Cortex of kidney (tissue), 1 donor: ENCODE measurements at places on chromosomes 11 and 22.

DNA sequence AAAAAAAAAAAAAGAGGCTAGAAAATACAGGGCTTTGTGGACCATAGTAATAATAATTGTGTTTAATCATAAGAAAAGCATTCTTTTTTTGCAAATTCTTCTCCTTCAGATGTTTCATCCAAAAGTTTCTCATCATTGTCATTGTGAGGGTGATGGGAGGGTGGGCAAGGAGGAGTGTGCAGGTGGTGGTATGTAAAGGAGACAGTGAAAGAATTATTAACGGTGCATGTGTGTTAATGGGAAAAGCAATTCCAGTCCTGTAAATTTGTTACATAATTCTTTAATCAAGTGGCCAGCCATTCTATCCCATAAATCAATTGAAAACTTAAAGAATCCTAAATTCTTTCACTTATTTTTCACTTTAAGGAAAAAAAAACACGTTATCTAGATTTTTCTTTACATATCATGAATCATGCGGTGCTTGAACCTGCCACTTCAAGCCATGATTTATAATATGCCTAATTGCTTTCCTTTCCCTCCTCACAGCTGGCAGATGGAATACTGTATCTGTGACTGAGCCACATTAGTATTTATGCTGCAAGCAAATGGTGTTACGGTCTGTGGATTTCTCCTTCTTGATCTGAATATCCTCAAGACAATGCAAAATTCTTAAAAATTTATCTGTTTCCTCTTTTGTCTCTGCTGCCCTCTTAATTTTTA, 318.5 kb downstream of the JRKL start:
- DNase-seq, result no peak

- DNase-seq, result no peak
These were observed 104.7 kb upstream of the BID start for GRCh38 chr22:17878941-17879340.

- no peak for DNase-seq
These were observed 30.6 kb downstream of the SCGB1A1 start for GRCh38 chr11:62449451-62449851.

DNA sequence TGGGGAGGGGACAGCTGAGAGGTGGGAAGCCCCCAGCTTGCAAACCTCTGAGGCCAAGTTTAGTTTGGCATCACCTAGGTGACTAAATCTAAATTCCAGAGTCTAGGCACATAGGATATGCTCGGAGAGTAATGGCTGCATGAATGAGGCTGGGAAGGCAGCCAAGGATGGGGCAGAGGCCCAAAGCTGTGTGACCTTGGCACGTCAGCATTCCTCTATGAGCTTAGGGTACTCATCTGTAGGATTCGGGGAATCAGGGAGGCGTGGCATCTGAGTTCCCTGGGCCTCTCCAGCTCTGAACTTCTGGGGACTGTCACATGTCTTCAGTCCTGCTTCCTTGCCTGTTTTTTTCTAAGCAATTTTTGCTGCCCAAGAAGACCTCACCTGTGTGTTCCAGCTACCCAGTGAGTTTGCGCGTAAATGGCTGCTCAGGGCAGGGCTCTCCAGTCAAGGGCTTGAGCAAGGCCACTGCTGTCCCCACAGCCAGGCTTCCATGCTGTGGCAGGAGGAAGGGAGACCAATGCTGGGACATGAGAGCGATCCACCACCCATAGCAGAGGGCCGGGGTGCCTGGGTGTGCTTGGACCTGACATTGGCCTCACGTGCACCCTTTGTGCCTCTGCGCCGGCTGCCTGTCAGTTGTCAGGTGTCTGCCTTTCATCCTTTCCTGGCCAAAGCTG, 13.9 kb downstream of the DAGLA start:
- DNase-seq, result no peak

GRCh38 chr11:762421-763072, 14.7 kb downstream of the GATD1 start:
- DNase-seq, result no peak

GRCh38 chr11:29333993-29334775, 682.6 kb downstream of the KCNA4 start:
- no peak for DNase-seq

DNA sequence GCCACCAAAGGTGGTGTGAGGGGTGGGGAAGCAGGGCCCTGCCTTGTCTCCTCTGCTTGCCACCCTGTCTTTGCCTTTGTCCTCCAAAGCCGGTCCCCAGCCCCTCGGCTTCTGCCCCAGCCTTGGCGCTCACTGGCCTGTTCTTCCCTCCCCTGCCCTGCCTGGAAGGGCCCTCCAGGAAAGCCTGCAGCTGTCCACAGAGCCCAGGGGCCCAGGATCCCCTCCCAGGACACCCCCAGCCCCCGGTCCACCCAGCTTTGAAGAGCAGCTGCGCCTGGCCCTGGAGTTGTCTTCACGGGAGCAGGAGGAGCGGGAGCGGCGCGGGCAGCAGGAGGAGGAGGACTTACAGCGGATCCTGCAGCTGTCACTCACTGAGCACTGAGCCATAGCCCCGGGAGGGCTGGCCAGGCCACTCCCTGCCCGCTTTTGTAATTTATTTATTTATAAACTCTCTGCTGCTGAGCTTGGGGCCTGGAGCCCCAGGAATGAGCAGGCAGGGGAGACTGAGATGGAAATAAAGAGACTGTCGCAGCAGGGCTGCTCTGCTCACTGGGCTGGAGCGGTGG, 1.3 kb upstream of the SSH3 start:
- no peak for DNase-seq

- DNase-seq, result peak; percentile 50
These were observed at the start of gene TTC38 for GRCh38 chr22:46267431-46268279. TSS of gene TTC38 (plus strand) at chr22:46268008. CDS start at chr22:46268040, 32 bp downstream.

DNA sequence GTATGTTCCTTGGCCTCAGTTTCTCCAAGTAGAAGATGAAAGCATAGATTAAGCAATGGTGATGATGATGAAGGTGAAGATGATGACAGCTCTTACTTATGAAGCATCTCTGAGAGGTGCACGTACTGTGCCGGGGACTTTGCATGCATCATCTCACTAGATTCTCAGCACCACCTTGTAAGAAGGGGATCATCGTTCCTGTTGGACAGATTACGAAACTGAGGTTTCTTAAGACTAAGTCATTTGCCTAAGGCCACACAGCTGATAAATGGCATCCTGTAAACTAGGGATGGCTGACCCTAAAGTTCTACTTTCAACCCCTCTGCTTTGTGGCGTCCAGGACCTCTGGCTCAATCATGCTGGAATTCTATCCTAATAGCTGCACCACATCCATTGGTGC, 8.7 kb downstream of the MS4A15 start:
- DNase-seq, result no peak

GRCh38 chr11:129589190-129589860, 213.7 kb downstream of the BARX2 start:
- DNase-seq, result no peak

GRCh38 chr11:68168694-68169093, 44.4 kb downstream of the KMT5B start:
- DNase-seq, result no peak

DNA sequence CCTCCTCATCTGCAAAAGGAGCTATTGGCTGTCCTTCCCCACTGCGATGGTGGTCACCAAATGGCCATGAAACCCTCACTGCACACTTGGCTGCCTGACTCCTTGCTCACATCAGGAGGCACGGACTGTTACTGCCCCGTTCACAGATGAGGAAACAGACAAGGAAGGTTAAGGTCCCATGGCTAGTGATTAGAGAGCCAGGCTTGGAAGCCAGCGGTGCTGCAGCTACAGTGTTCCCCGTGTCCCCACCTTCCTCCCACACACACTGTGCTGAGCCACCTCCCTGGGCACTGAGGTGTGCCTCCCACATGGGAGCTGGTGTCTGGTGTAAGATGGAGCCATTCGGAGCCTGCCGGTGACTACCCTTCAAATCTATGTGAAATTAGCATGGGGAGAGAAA, 2.6 kb downstream of the ARHGAP8 start:
- DNase-seq, result no peak

- DNase-seq, result no peak
These were observed 22.8 kb upstream of the CLMP start for GRCh38 chr11:123217897-123218296.

DNA sequence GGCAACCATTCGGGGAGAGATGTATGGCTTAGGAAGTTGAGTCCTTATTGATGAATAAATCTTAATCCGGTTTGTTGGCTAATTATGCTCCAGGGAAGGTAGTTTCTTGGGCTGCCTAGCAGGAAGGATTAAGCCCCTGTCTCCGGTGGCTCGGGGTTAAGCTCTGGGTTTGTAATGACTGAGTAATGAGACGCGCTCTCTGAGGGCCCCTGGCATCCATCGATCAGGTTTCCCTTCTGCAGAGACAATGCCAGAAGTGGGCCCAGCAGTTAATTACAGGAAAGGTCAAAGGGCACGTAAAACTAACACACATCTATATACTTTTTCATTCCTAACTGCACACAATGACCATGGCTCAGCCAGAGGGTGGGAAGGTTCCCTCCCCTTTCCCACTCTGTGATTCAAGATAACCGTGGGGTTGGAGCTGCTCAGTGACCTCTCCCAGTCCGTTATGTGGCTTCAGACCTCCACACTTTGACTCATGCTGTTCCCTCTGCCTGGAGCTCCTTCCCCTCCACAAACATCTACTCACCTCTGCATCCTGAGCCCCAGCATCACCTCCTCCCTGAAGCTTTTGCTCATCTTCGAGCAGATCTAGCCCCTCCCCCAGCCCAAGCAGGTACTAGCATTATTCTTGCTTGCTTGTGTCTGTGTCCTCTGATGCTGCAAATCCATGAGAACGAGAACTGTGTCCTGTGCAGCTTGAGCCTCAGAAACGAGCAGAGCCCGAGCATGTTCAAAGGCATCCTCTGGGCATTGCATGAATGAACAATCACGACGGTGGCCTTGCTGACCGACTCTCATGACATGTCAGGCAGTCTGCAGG, 16.6 kb downstream of the SCUBE1 start:
- no peak for DNase-seq

- no peak for DNase-seq
These were observed 6.1 kb downstream of the MAPK1 start for GRCh38 chr22:21861264-21861848.
